Upper lobe of left lung (tissue), 6 donors: ENCODE measurements at places on chromosomes 5 and 9. TPM values are rescaled to one million over a fixed set of nuclear protein-coding genes. Genes with fewer than 3 reads are reported as not detected.

The LCP2 gene
- total RNA-seq = 98.8 TPM

The IL3 gene
- total RNA-seq = not detected

The LCN9 gene
- not detected for total RNA-seq

The SLC27A6 gene
- 2.7 TPM for total RNA-seq

The HRCT1 gene
- 10.2 TPM for total RNA-seq

The DTWD2 gene
- 7.2 TPM for total RNA-seq

The PRUNE2 gene
- 8.1 TPM for total RNA-seq

The CDHR2 gene
- not detected for total RNA-seq

The AK8 gene
- total RNA-seq = 3.7 TPM

The FOXD4L3 gene
- total RNA-seq = 0.33 TPM

The ADGRD2 gene
- total RNA-seq = not detected

The RPS14 gene
- 1,289 TPM for total RNA-seq

DNA sequence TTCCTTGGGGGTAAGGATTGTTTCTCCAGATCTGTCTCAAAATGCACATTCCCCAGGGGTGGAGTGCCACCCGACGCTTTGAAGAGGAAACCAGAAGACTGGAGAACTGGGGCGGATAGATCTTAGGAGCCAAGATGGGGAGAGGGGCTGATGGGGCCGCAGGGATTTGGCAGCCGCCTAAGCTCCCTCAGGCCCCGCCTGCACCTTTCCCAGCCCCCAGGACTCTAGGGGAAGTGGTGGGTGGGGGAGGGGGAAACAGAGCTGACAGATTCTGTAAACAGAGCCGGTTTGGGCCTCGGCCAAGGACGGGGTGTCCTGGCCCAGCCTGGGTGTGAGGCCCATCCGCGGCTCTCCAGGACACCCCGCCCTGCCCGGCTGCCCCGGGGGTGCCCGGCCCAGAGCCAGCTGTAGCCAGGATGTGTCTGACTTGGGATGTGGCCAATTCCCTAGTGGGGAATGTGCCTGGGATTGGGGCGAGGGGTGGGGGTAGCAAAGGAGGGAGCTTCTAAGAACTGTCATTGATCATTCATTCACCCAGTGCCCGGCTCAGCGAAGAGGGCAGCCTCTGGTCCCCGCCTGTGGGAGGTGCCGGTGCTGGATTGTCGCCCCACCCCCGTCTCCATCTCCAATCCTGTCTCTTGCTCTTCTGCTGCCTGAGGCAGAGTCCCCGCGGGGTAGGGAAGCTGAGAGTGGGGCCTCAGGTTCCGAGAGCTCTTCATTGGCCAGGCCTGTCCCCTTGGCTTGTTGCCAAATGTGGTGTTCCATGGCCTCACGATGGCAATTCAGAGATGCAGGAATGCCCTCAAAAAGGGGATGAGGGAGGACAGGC is 54.8 kb upstream of the CDKN2AIPNL start:
- peaks cover 39% of the 10 kb centered on the region for H3K4me1 ChIP-seq
- peak overlapping the region; percentile 99 for H3K27ac ChIP-seq
- DNase-seq = peak; percentile 99
- no peaks in the 10 kb centered on the region for H3K36me3 ChIP-seq
- peak overlapping the region; percentile 62 for H3K4me3 ChIP-seq

DNA sequence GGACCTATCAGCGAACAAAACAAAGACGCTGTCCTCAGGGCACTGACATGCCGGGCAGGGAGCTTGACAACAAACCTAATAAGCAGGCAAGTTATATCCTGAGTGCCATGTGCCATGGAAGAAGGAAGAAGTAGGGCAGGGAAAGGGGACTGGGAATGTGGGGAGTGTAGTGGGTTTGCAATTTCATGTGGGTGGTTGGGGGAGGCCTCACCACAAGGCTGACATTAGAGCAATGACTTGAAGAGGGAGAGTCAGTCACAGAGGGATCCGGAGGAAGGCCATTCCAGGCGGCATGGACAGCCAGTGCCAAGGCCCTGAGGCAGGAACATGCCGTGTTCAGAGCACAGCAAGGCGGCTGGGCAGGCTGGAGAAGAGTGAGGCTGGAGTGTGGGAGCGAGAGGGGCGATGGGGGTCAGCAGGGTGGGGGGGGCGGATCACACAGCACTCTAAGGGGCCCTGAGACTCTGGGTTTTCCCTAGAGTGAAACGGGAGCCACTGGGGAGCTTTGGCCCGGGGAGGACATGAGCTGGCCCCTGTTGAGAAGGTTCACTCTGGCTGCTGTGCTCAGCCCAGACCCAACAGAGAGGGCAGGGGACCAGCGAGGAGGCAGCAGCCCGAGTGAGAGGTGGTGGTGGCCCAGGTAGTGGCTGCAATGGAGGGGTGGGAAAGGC is 86.3 kb downstream of the STK10 start:
- H3K27ac ChIP-seq = no peak overlapping the region
- peaks cover 18% of the 10 kb centered on the region for H3K4me1 ChIP-seq
- no peak overlapping the region for H3K4me3 ChIP-seq

GRCh38 chr9:127611899-127612790 is at the start of gene STXBP1:
Gene STXBP1, plus strand, starts transcription at chr9:127612277. Its CDS starts 127 bp downstream, at chr9:127612404.
- no peaks in the 10 kb centered on the region for H3K36me3 ChIP-seq
- peak within 1 kb of the TSS; percentile 95 for H3K4me3 ChIP-seq
- H3K27me3 ChIP-seq = peaks cover 4% of the 10 kb centered on the region
- peak; percentile 87 for DNase-seq
- peak within 1 kb of the TSS; percentile 98 for H3K27ac ChIP-seq

DNA sequence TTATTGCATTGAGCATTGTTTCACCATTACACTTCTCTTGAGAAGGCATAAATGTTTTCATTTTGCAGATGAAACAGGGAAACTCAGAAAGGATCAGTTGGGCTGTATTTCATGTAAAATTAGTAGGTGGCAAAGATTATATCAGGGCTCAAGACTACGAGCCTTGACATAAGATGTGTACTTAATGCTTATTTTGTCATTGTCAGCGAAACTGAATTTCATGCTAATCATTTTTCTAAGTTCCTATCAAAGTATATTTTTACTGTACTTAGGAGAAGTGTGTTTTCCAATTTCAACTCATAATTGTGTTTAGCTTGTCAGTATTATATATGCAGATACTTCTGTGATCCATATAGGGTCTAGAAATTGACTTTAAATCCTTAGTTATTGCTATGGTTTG is 123.8 kb downstream of the FBXL7 start:
- no peaks in the 10 kb centered on the region for H3K36me3 ChIP-seq
- no peaks in the 10 kb centered on the region for H3K27me3 ChIP-seq
- no peaks in the 10 kb centered on the region for H3K4me1 ChIP-seq
- H3K27ac ChIP-seq = no peak overlapping the region
- DNase-seq = no peak

DNA sequence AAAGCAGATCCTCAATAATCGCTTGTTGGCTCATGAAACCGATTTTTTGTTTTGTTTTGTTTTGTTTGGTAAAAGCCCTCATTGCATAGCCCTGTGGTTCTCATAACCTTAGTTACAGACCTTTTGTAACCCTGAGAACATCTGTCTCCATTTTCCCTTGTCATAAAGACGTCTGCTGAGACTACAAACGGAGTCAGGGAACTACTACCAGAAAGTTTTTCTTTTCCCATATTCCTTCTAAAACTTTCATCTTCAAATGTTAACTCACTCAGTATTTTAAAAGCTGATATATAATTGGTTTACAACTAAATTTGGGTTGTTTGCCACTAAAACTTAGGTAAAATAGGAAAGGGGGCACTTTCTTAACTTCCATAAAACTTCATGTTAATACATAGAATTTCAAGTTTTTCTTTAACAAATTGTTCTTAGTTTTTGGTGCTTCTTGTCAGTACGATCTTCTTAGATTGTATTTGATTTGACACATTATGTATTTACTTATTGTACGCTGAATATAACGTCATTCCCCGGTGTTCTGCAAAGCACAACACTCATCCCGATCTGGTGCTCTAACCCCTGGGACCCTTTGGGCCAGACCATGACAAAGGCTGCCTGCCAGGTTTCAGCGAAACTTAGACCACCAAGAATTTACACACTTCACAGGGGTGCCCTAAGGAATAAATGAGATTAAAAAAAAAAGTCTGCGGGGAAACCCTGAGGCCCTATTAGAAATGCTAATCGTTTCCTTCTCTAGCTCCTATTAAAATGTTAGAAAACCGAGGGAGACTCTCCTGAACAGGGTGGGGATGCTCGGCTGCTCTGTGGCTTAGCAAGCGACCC is 1.1 kb upstream of the ANP32B start:
- H3K27ac ChIP-seq = peak overlapping the region; percentile 98
- H3K27me3 ChIP-seq = no peaks in the 10 kb centered on the region
- peaks cover 21% of the 10 kb centered on the region for H3K4me1 ChIP-seq
- H3K36me3 ChIP-seq = no peaks in the 10 kb centered on the region
- H3K4me3 ChIP-seq = peak overlapping the region; percentile 96

DNA sequence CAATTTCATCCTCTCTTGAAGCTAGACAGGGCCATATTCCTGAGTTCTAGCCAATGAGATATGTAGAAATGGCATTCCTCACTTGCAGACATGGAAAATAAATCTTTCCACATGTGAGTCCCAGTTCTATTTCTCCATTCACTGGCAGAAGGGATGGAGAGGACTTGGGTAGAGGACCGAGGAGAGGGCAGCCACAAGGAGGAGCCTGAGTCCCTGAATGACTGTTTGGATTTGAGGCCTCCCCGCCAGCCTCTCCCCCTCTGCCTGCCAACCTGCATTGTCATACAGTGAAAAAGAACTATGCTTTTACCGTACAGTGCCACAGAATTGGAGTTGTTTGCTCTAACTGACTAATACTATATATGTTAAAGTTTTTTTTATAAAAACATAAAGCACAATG is 583.0 kb upstream of the WWC1 start:
- no peak for DNase-seq
- H3K27me3 ChIP-seq = no peaks in the 10 kb centered on the region
- no peaks in the 10 kb centered on the region for H3K4me1 ChIP-seq
- H3K27ac ChIP-seq = no peak overlapping the region

GRCh38 chr9:133225171-133226011 is 16.3 kb upstream of the OBP2B start:
- H3K4me1 ChIP-seq = no peaks in the 10 kb centered on the region
- H3K27me3 ChIP-seq = no peaks in the 10 kb centered on the region
- DNase-seq = peak; percentile 74
- no peaks in the 10 kb centered on the region for H3K36me3 ChIP-seq
- H3K4me3 ChIP-seq = no peak overlapping the region
- no peak overlapping the region for H3K27ac ChIP-seq

DNA sequence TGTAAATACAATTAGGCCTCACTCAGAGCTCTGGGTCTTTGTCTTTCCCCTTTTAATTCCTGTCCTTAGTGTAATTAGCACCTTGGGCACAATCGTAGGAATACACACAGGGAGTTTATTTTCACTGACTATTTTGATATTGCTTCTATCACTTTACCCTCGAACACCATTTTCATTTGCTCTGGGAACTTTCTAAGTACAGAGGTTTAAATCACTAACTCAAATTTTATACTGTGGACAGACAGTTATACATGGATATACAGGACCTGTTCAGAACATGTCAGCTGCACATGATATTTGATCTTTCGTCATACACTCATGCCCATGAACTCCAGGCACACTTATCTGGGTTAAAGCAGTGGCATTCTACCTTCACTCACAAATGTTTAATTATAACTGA is 217.8 kb upstream of the TMEM161B start:
- no peak for DNase-seq
- H3K27me3 ChIP-seq = no peaks in the 10 kb centered on the region
- H3K36me3 ChIP-seq = no peaks in the 10 kb centered on the region
- H3K27ac ChIP-seq = no peak overlapping the region
- H3K4me3 ChIP-seq = no peak overlapping the region

DNA sequence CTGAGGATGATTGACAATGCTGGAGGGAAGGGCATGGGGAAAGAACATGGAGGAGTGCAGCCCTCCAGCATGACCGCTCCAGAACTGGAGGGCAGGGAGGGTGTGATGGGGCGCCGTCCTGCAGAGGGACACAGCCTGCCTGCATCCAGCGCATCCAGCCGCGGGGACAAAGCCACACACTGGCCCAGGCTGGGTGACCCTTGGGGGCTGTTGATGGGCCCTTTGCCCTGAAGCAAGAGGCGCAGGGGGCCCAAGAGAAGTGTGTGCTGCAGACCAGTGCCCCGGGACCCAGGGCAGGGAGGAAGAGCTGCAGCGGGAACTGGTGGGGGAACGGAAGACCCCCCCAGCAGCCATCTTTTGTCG is 169.8 kb upstream of the PPP1R26 start:
- H3K4me1 ChIP-seq = no peaks in the 10 kb centered on the region
- no peak overlapping the region for H3K4me3 ChIP-seq
- H3K27ac ChIP-seq = no peak overlapping the region
- no peaks in the 10 kb centered on the region for H3K27me3 ChIP-seq

- no peaks in the 10 kb centered on the region for H3K36me3 ChIP-seq
- no peaks in the 10 kb centered on the region for H3K4me1 ChIP-seq
- no peaks in the 10 kb centered on the region for H3K27me3 ChIP-seq
- no peak overlapping the region for H3K4me3 ChIP-seq
- H3K27ac ChIP-seq = no peak overlapping the region
Measured at GRCh38 chr9:17491780-17492179, 87.1 kb upstream of the SH3GL2 start.

DNA sequence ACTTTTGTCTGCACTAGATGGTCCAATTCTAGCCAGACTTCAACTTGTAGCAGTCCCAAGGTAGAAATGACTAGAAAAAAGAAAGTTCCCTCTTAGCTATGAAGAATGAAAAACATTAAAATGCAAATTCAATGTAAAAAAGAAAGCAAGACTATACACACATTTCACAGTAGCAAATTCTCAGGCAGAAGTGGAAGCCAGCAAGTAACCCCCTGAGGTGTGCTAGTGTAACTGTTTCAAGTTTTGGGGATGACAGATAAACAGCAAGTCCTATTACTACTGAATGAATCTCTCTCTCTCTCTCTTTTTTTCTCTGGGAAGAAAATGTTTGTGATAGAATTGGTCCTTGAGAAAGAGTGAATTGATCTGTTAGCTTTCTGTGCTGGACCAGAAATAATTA is 185.6 kb downstream of the EFNA5 start:
- DNase-seq = no peak
- no peaks in the 10 kb centered on the region for H3K27me3 ChIP-seq
- H3K27ac ChIP-seq = no peak overlapping the region
- no peak overlapping the region for H3K4me3 ChIP-seq

- no peak overlapping the region for H3K27ac ChIP-seq
- H3K27me3 ChIP-seq = no peaks in the 10 kb centered on the region
- H3K4me3 ChIP-seq = no peak overlapping the region
- H3K4me1 ChIP-seq = no peaks in the 10 kb centered on the region
- H3K36me3 ChIP-seq = no peaks in the 10 kb centered on the region
Measured at GRCh38 chr9:114287001-114287762, 35.7 kb upstream of the ORM1 start.

- no peaks in the 10 kb centered on the region for H3K27me3 ChIP-seq
- H3K4me1 ChIP-seq = peaks cover 2% of the 10 kb centered on the region
- H3K4me3 ChIP-seq = no peak overlapping the region
Measured at GRCh38 chr9:122364783-122365150, 6.1 kb upstream of the PTGS1 start.

DNA sequence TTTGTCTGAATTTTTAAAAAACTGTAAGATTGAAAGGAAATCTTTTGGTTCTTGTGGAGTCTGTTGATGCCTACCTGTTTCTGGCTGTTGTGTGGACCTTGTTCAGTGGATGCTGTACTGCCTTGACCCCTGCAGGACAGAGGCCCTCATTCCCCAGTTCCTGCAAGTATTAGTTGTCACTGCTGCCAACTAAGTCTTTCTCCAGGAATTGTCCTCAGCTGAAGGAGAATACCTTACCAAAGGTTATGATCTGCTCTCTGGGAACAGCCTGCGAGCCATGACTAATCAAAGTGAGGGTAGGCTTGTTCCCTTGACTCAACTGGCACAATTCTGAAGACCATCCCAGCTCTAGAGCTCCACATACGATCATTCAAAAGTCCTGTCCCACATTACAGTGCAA is 145.3 kb upstream of the FST start:
- H3K27me3 ChIP-seq = no peaks in the 10 kb centered on the region
- H3K36me3 ChIP-seq = no peaks in the 10 kb centered on the region
- H3K27ac ChIP-seq = no peak overlapping the region
